ENCODE measurements at places on chromosomes 3 and 15.

GRCh38 chr15:45121706-45122417 is 7.7 kb downstream of the DUOXA2 start:
- DNase-seq, result peak; percentile 89

GRCh38 chr3:109644746-109645145 is 307.4 kb upstream of the DPPA4 start:
- DNase-seq, result no peak

GRCh38 chr15:52120488-52120887 is 7.9 kb upstream of the BCL2L10 start:
- DNase-seq, result no peak

DNA sequence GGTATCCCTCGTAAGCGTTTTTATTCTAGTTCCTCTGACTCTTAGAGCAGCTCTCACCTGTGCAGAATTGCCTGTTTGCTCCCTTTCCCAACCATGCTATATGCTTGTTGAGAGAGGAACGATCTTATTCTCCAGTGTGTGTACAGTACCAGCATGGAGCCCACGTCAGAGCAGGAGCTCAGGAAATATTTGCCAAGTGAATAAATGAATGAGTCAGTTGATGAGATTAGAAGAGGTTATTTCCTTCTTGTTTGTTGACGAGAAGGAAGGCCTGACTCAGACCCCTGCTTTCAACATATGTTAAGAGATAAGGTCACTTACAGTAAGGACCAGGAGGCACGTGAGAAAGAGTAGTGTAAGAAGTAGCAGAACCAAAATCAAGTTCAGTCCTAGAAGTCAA is 106.3 kb upstream of the ABHD17C start:
- DNase-seq, result peak; percentile 19

DNA sequence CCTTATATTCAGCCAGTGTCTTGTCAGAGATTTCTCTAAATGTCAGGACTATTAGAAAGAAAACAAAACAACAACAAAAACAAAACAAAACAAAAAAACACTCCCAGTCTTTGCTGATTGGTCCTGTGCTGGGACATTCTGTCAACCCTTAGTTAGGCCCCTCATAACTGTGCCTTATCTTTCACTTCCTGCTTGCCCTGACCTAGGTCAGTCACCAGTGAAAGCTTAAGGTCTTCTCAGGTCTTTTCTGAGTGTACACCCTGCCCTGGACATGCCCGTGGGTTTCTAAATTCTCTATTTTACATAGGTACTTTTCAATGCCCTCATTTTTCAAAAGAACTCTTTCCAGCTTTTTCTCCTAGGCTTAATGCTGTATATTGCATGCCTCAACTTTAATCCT is 454.1 kb downstream of the GRM7 start:
- no peak for DNase-seq

GRCh38 chr3:193190146-193190786 is 50.8 kb upstream of the PLAAT1 start:
- peak; percentile 30 for DNase-seq

GRCh38 chr3:197443506-197443905 is 112.3 kb downstream of the BDH1 start:
- DNase-seq, result no peak

- no peak for DNase-seq
Measured at GRCh38 chr3:27252646-27253045, 116.5 kb downstream of the NEK10 start.

DNA sequence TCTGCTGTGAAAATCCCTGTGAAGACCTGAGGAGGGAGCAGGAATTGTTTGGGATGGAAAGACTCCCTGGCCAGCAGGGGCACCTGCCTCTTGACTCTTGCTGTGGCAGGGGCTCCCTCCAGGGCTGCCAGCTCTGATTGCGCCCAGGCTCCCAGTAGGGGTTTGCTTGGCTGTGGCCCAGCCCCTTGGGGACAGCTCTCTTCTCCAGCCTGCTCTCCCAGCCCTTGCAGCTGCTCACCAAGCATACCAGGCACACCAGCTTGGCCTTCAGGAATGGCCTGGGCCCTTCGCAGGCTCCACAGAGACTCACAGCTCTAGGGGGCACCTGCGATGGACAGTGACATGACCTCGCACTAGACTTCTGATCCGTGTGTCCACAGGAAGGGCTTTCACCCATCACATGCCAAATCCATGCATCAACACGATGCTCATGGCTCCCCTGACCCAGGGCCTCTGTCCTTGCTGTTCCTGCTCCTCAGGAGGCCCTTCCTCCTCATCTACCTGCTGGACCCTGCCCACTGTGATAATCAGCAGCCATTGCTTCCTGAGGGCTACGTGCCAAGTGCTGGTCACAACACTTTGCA is 61.8 kb downstream of the SCN5A start:
- DNase-seq, result no peak

DNA sequence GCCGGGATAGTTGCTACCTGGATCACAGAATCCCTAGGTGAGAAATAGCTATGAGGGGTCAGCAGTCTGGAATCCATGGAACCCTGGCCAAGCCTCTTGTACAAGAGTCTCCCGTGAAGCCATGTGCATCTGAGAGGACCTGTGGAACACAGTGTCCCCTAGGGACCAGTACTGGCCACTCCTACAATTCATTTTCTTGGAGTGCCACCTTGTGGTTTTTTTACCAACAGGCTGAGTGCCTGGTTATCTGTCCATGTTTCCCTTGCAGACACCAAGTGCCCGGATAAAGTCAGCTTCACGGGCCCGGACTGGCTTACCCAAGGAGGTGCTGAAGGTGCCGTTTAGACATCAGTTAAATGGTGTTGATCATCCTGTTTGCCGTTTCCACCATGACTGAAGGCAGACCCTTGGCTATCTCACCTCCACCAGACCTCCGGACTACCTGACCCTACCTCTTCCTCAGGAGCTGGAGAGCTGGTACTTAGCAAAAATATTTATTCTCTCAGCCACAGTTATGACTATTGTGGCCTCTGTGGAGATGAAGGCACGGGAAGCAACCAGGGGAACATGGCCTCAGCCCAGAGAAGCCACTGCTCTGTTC is 93.9 kb downstream of the RBPMS2 start:
- DNase-seq, result peak; percentile 47

DNA sequence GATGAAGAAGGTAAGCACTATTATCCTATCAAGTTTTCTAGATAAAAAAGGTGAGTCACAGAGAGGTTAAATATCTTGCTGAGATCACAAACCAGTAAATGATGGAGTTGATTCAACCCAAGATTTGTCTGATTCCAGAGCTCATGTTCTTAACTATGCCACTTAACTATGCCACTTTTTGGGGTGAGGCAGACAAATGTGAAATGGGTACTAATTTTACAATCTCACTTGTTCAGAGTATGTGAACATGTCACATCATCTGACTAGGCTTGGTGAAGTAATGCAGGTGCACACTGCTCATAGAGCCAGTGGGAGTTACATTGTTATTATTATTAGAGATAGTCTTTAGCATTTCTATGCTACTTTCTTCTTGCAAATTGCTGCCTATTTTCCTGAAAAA is 2.0 kb downstream of the DRD3 start:
- DNase-seq, result no peak

GRCh38 chr3:64759811-64760210 is 72.0 kb upstream of the ADAMTS9 start:
- no peak for DNase-seq

DNA sequence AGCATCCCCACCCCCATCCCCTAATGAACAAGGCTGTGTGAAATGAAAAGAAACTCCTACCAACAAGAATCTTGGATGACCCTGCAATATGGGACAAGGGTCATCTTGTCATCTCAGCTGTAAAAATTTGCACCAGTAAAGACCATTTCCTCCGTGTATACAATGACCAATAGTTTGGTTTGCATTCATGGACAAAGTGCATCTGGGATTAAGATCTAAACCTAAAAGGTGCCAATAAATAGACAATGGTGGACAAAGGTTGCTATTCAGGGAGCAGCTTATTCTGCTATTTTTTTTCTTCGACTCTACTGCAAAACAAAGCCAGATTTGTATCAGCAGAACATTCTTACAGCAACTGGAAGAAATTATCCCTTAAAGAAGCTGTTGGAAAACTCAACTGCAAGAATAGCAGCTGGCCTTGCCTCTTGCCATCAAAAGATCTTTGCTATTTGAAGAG is 8.0 kb downstream of the MGLL start:
- no peak for DNase-seq

- DNase-seq, result no peak
Measured at GRCh38 chr3:178272841-178273240, 263.4 kb upstream of the KCNMB2 start.

- DNase-seq, result no peak
Measured at GRCh38 chr3:190645932-190646460, 132.1 kb downstream of the IL1RAP start.

DNA sequence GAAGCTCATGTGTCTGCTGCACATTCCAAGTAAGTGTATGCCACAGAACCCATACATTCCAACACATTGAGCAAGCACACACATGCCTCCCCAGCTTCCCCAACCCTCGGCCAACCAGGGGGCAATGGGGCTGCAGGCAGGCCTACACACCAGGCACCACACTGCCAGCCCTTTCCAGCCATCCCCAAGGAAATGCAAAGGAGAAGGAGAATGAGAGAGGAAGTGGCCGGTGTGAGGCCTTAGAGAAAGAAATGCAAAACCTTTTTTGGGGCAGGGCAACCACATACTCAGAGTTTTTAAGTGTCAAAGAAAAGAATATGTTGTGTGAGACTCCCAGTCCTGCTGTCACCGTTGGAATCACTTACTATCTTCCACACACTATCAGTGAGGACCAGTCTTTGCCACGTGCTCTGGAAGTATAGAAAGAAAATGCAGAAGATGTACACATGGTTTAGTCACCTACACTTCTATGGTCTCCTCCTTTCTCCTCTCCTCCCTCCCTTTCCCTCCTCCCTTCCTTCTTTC is 11.1 kb downstream of the IGF2BP2 start:
- DNase-seq, result no peak

DNA sequence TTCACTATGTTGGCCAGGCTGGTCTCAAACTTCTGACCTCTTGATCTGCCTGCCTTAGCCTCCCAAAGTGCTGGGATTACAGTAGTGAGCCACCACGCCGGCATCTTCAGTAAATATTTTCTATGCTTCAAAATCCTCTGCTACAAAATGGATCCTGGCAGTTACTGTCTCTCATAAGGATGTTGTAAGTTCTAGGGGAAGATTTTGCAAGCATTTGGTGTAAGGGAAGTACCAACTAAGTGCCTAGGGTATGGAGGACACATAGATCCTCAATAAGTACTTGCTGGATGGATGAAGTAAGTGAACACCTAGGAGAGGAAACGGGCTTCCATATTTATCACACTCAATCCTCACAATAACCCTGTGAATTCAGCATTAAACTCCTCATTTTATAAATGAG is 6.6 kb downstream of the TM4SF4 start:
- DNase-seq, result no peak

DNA sequence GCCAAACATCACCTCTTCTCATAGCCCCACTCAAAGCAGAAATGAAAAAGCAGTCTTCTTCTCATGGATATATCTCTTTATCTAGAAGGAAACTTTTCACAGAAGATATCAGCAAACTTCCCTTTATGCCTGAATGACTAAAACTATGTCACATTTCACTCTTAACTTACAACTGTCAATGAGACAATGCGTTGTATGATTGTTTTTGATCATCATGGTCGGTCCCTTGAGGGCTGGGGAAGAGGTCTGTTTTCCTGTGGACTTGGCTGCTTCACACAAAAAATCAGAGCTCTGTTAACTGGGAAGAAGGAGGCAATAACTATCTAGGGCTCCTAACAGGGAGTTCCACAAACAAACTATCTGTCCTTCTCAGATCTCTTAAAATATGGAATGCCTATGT is 5.1 kb downstream of the NLGN1 start:
- no peak for DNase-seq

DNA sequence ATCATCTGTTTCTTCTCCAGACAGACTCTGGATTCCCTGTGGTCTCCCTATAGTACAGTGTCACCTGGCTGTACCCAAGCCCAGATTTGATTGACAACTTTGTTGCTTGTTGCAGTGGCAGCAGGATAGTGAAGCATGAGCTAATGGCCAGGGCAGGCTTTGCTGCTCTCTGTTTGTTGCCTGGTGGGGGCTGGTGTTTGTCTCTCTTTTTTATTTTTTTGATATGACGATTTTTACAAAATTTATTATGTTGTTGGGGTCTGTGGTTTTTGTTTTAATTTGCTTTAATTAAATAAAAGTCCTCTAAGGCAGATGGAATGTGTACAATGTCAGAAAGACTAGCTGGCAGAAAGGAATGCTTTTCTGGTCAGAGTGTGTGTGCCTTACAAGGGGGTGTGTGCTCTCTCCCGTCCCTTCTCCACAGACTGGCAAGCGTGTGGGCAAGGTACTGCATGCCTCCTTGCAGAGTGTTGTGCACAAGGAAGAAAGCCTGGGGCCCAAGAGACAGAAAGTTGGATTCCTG is 15.2 kb upstream of the CLEC3B start:
- DNase-seq, result no peak

- no peak for DNase-seq
Measured at GRCh38 chr3:128004661-128005060, 47.6 kb upstream of the SEC61A1 start.

- DNase-seq, result no peak
Measured at GRCh38 chr15:85849946-85850345, 55.2 kb upstream of the KLHL25 start.

- DNase-seq, result peak; percentile 68
Measured at GRCh38 chr3:185822221-185823000, 2.4 kb downstream of the IGF2BP2 start.

GRCh38 chr3:48881006-48881405 is 17.7 kb downstream of the SLC25A20 start:
- no peak for DNase-seq

DNA sequence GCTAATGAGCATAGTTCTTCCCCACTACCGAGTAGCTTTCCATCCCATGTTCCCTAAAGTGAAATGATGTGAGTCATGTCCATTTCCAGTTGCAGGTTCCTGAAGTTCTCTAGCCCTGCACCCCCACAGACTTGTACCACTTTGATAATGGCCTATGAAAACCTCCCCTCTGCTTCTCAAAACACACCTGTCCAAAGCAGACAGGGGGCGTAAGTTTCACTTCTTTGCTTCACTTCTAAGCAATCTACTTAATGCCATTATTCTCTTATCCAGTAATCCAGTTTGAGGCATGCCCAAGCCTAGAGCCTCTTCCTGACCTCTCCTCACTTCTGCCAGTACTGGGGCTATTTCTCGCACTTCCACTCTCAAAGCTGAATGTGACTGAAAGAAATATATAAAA is 305.1 kb downstream of the IGSF11 start:
- no peak for DNase-seq
